Left renal cortex interstitium (tissue), 4 donors: ENCODE measurements at places on chromosomes 2 and 18. TPM values are rescaled to one million over a fixed set of nuclear protein-coding genes. Genes with fewer than 3 reads are reported as not detected.

GRCh38 chr2:86049529-86049928 is 56.2 kb downstream of the POLR1A start:
- DNase-seq = no peak

- no peak for DNase-seq
Observed at GRCh38 chr2:129847043-129847442, 132.4 kb upstream of the RAB6C start.

GRCh38 chr2:96618596-96619283 is 19.4 kb downstream of the KANSL3 start:
- no peak for DNase-seq

DNA sequence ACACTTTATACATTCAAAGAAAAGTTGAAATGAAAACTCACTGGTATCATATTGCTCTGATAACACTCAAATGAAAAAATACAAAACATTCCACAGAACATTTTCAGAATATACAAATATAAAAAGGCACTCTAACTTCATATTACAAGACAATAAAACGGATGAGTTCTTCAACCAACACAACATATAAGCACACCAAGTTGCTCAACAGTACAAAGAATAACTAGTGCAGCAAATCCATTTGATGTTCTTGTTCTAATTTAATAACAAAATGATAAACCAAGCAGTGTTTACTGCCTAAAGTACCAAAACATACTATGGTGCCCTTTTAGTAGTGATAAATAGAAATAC is 60.8 kb upstream of the PGAP1 start:
- no peak for DNase-seq

DNA sequence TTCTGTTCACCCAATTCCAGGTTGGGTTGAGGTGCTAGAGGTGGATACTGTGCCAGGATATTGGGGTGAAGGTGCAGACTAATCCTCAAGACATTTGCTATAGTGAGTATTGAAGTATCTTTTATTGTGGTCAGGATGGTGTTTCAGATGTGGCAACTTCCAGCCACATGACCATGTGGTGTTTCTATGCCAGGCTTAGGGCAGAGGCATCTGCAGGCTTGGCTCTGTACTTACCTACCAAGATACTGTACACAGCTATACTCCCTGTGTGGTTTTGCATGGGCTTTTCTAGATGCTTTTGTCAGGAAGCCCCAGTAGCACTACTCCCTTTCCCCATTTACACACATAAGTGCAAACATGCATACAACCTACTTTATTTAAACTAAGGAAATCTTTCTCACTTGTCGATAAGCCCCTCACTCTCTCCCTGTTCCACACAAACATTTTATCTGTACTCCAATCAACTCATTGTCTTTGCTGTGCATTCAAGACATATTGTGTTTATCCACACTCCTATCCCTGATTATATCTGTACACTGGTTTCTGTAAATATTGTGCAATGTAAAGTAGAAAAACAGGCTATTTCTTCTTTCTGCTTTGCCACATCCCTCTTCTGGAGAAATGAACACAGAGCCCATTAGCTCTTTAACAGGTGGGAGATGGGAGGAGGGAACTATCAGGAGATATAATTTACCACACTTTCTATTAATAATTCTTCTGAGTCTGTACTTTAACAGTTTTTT is 12.3 kb downstream of the ARL6IP6 start:
- no peak for DNase-seq

- no peak for DNase-seq
Observed at GRCh38 chr2:28695245-28695647, 56.4 kb upstream of the PPP1CB start.

DNA sequence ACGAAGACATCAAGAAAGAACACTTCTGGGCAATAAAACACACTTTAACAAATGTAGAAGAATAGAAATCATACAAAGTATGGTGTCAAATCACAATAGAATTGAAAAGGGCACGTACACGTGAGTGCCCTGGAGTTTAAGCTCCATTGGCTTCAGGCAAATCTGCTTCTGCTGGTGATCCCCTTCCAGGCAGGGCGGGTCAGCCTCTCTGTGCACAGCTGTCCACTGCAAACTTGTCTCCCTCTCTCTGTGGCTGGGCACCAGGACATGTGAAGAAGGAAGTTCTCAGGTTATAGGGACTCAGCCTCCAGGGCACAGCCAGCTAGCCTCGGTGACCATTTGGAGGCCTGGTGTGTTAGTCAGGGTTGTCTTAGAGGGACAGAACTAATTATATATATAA is 66.0 kb downstream of the ST3GAL5 start:
- DNase-seq = no peak

DNA sequence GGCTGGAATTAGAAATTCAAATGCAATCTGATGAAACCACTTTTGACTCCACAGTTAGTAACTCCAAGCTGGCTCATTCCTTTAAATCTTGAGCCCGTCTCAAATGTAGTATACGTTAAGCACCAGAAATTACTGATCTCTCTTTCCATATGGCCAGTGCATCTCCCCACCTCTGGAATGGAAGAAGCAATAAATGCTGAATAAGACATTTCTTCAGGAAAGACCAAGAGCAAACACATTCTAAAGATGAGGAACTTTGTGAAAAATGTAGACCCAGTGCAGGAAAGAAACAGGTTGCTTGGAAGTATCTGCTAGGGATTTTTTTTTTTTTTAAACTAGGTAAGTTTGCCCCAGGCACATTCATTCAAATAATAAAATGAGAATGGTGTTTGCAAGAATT is 143.1 kb upstream of the FBXO11 start:
- no peak for DNase-seq

DNA sequence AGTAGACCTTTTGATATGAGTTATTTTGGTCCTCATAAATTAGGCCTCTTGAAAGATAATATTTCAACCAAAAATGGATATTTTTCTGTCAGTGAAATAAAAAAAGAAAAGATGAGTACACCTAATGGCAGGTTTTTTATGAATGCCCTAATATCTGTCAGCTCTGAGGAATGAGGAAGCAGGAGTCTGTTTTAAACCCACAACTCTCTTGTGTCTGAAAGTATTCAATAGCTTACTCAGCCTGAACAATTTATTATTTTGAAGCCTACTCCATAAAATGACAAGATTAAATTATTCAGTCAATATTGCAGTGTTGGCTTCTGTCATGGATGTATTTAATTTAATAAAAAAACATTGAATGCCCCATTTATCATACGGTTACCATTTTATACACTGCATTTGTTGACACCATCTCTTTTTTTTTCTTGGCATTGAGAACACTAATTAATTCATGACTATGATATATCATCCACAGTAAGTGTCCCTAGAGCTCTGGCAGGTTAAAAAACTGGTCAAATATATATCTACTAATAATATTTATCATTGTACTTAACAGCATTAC is 548.2 kb downstream of the CBLN2 start:
- DNase-seq = no peak

GRCh38 chr2:63903003-63903402 is 61.3 kb downstream of the UGP2 start:
- no peak for DNase-seq

DNA sequence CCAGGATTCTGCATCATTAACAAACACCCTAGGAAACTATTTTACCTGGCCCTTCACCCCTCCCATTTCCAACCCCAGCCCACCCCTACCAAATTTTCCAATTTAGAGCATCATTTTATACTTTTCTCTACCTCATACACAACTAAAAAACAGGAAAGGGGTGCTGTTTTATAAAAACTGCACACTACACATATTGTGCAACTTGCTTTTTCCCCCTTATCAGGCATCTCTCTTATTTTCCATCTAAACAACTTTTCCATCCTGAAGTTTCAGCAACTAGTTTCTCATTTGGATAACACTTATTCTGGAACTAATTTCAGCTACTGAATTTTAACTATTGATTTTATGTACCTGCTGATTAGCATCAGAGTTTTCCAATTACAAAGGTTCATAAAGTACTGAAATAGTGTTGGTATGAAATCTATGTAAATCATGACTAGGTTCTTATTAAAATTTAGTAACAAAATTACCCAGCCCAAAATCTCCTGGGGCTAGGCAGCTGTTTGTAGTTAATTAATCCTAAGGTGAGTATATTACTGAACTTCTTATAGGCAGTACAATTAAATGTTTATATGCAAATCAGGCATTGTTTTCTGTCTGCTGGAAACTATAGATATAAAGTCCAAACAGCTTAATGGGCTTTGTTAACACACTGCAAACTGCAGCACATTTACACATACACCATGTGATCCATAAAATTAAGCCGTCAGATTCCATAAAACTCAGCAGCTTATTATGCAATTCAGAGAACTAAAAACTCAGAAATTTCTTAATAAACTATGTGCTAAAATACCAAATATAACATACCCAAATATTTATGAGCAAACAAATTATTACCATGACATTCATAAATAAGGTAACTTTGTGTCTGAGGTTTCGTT is 7.9 kb downstream of the SF3B1 start:
- DNase-seq = no peak

DNA sequence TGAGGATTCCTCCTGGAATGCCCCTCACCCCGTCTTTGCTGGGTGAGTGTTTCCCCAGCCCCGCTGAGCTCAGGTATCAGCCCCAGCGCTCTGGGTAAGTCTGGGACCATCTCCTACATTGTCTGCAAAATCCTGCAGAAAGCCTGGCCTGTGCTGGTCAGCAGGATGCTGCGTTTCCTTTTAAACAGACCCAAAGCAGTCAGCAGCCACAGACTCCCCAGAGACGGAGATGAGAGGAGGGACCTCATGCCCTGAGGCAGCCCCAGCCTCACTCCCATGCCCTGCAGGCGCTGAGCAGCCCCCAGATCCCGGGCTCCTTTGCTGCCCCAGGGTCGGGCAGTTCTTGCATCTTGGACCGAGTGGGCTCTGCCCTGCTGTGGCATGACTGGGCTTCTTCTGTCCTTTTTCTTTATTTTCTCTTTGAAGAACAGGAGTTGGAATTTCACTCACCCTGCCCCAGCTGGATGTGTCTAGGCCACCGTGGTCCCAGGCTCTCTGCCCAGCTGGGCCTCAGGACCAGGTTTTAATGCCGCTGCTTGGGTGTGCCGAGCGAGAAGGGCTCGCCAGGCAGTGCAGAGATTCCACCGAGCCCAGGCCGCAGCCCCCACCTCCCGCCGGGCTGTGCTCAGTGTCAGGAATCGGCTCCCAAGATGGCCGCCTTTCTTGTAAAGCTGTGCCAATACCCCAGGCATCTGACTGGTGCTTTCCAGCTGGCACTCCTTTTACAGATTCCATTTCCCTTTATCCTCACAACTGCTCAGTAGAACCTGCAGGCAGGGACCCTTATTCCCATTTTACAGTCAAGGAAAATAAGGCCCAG is 43.6 kb downstream of the ODC1 start:
- DNase-seq = no peak

DNA sequence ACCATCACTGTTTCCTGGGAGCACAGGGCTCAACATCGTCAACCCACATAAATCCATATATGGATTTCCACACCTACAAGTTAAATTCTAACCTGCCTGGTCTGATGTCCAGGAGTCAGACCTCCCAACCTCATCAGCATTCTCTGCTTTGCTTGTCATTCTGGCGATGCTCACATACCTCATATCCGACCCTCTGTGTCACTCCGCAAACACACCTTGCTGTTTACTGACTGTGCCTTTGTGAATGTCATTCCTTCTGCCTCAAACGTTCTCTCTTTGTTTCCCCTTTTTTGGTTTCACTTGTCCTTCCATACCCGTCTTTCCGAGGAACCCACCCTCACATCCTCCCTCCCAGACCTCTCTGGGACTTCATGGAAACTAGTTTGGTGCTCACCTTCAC is 187.1 kb downstream of the ACTR3 start:
- no peak for DNase-seq

GRCh38 chr18:8974696-8975095 is 127.8 kb upstream of the NDUFV2 start:
- no peak for DNase-seq

- DNase-seq = no peak
Observed at GRCh38 chr2:152454960-152455359, 120.0 kb downstream of the FMNL2 start.

DNA sequence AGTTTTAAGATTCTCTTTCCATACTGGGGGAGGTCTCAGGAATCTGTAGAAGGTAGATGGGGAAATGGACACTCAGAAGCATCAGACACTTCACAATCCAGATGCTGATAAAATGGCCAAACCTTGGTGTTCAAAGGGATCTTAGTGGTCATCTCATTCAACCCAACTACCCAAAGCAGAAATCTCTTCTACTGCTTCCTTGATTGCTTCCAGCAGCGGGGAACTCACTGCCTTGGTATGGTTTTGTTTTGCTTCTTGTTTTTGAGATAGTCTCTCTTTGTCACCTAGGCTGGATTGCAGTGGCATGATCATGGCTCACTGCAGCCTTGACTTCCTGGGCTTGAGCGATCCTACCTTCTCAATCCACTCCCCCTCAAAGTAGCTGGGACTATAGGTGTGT is 39.3 kb upstream of the PTMA start:
- no peak for DNase-seq

DNA sequence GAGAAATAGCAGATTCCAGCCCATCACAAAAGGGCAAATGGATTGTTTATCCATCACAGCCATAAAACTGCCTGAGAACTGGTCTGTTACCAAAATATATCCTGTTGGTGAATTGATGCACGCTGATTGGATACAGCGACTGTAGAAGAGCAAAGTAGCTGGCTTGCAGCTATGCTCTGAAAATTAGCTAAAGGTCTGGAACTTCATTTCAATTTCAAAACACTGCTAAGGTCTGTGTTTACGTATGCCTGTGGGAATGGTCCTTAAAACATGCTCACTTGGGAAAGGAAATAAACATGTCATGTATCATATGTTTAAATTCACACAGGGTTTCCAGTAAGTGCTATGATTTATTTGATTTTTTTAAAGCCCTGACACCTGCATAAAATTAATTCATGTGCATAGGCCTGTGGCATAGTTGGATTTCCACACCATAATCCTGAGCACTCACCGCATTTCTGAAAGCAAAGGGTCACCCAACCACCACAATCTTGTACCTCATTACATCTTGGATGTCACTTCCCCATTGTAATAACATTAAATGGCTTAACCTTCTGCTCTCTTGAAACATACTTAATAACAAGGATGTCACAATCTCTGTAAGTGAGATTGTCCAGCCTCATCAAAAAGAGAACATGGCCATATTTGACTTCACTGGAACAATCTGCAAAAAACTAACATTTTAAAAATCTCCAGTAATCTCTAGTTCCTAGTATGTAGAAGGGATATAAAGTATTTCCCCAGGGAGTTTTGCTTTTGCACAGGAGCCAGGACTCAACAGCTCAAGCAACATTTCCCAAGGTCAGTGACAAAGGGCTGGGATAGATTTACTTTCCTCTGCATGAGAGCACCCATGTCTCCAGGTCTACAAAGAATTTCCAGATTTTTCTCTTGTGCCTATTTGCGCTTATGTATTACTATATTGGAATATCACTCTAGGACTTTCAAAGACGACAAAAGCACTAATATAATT is 109.8 kb downstream of the FARSB start:
- DNase-seq = no peak

KLHL29 gene
- polyA plus RNA-seq = 15.0 TPM

VAMP5 gene
- polyA plus RNA-seq = 37.1 TPM

CRYBA2 gene
- polyA plus RNA-seq = not detected

STAT4 gene
- polyA plus RNA-seq = 8.9 TPM

ZAP70 gene
- 2.7 TPM for polyA plus RNA-seq

WDR54 gene
- polyA plus RNA-seq = 46.7 TPM

HPCAL1 gene
- polyA plus RNA-seq = 40.0 TPM

SLC4A1AP gene
- polyA plus RNA-seq = 30.3 TPM

DAW1 gene
- polyA plus RNA-seq = 0.37 TPM

FARP2 gene
- polyA plus RNA-seq = 65.8 TPM

TOGARAM2 gene
- polyA plus RNA-seq = 2.0 TPM
